ENCODE measurements at places on chromosomes 4 and X. TPM values are rescaled to one million over a fixed set of nuclear protein-coding genes. Genes with fewer than 3 reads are reported as not detected.
A peak's percentile ranks its signal among the peaks of the same experiment; 100 is the strongest.

Gene SSX4
- total RNA-seq: not detected

DNA sequence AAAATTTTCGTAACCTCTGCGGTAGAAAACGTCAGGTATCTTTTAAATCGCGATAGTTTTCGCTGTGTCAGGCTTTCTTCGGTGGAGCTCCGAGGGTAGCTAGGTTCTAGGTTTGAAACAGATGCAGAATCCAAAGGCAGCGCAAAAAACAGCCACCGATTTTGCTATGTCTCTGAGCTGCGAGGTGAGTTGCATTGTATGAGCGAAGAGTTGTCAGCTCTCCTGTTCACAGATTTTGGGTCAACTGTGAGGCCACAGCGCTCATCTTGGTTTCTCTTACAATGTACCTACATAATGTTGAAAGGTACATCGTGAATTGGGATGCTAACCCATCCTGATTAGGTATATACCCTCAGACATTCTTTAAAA lies 486 bp downstream of the CLCN3 start:
- peak; percentile 52 for DNase-seq

DNA sequence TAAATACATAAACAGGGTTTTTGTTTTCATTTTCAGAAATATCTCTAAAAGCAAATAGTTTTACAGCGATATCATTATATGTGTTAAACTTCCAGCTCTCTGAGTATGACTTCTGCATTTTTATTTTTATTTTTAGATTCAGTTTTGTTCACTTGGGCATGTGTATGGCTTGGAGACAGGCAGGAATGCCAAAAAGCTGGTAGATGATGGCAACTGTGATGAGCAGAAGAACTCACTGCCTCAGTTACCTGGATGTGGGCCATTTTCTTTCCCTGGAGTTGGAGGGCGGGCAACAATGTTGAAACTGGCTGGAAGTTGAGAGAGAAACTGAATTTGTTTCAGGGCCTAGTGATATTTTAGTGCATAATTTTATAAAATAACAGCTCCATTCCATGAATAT lies 266.4 kb downstream of the ARHGAP24 start:
- no peak for DNase-seq

- no peak for DNase-seq
Observed at GRCh38 chr4:80484712-80485111, 149.2 kb downstream of the CFAP299 start.

Gene STAG2
- 181 TPM for total RNA-seq

- no peak for DNase-seq
Observed at GRCh38 chrX:133561251-133561650, 146.0 kb upstream of the GPC4 start.

DNA sequence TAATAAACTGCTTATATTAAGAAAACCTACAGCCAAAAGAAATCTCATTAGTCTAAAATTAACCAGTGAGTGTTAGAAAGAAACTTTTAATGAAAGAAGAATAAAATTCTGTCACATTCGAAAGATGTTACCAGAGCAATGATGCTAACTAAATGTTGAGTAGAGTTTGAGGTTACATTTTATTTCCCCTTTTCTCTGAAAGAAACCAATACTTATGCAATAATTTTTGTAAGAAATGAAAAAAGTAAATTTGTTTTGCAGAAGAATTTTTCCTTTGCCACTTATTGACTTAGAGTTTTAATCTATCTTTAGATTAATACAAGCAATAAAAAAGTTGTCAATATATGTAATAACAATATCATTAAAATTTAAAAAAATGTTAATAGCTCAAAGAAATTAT lies 574.0 kb upstream of the GALNTL6 start:
- no peak for DNase-seq

Gene RTL3
- 0.28 TPM for total RNA-seq

Gene RBM46
- not detected for total RNA-seq

GRCh38 chrX:10755439-10756334 lies 135.3 kb upstream of the MID1 start:
- DNase-seq: peak; percentile 29

DNA sequence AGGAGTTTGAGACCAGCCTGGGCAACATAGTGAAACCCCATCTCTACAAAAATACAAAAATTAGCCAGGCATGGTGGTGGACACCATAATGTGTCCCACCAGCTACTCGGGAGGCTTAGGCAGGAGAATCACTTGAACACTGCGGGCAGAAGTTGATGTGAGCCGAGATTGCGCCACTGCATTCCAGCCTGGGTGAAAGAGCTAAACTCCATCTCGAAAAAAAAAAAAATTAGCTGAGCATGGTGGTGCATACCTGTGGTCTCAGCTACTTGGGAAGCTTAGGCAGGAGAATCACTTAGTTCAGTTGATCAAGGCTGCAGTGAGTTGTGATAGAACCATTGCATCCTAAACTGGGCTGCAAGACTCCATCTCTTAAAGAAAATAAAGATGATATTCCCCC lies 91.2 kb downstream of the PLS3 start:
- DNase-seq: no peak

Gene PABPC1L2A
- not detected for total RNA-seq

DNA sequence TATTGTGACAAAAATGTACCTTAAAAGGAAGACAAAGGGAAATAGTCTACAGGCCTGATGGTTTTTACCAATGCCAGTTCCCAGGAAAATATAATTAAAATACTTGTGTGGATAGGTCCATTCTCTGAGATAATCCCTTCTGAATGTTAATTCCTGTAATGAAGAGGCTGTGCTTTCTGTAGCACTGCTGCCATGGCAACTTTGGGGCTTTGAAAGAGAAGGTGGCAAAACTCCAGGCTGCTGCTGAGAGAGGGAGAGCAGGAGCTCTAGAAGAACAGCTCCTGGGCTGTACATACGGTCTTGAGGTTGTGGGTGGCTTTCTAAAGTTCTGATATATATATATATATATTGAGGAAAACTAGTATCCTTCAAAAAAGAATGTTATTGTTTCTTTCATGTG lies 125.4 kb downstream of the PDLIM5 start:
- peak; percentile 71 for DNase-seq

DNA sequence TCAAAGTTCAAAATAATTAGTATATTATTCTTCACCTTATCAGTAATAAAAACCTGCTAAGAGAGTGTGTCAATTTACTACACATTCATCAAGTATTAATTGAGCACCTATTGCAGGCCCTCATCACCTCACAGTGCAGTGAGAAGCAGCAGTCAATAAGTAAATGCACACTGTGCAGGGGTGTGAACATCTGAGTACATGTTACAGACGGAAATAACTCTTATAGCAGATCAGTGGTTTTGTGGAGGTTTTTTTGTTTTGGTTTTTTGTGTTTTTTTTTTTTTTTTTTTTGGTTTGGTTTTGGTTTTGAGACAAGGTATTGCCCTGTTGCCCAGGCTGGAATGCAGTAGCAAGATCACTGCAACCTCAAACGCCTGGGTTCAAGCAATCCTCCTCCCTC lies 20.3 kb downstream of the KLF3 start:
- DNase-seq: no peak

Gene TXLNG
- total RNA-seq: 10.5 TPM

Measured in lung (tissue), 17 donors.